ENCODE measurements at places on chromosomes 3 and 15. TPM values are rescaled to one million over a fixed set of nuclear protein-coding genes. Genes with fewer than 3 reads are reported as not detected.

Gene HES1
- polyA plus RNA-seq, result 6.7 TPM

Gene SLC12A1
- not detected for polyA plus RNA-seq

Gene FHIT
- polyA plus RNA-seq, result not detected

Gene CHRD
- 0.09 TPM for polyA plus RNA-seq

Gene ZNF662
- 0.29 TPM for polyA plus RNA-seq

Gene CPNE9
- polyA plus RNA-seq, result not detected

Gene EOMES
- polyA plus RNA-seq, result not detected

Gene LNP1
- polyA plus RNA-seq, result 2.4 TPM

Gene NRG4
- not detected for polyA plus RNA-seq

Gene PLOD2
- 84.0 TPM for polyA plus RNA-seq

Gene GP5
- polyA plus RNA-seq, result 0.16 TPM

Gene POPDC2
- 0.32 TPM for polyA plus RNA-seq

Gene C15orf62
- polyA plus RNA-seq, result not detected

Gene XPC
- 27.6 TPM for polyA plus RNA-seq

Gene THBS1
- 1,711 TPM for polyA plus RNA-seq

Gene P2RY14
- polyA plus RNA-seq, result not detected

Gene ADPRH
- polyA plus RNA-seq, result 0.06 TPM

Gene ANKRD34C
- not detected for polyA plus RNA-seq

Gene AP3B2
- polyA plus RNA-seq, result 0.14 TPM

Gene DZIP1L
- polyA plus RNA-seq, result 10.8 TPM

Gene SAXO2
- polyA plus RNA-seq, result 0.14 TPM

Gene PLA2G4F
- polyA plus RNA-seq, result not detected

Gene HHATL
- polyA plus RNA-seq, result not detected

Gene CFAP100
- not detected for polyA plus RNA-seq

Gene FBXL22
- polyA plus RNA-seq, result 0.70 TPM

Gene THSD4
- polyA plus RNA-seq, result 30.5 TPM

Gene TRIM42
- not detected for polyA plus RNA-seq

Gene CHDH
- 0.19 TPM for polyA plus RNA-seq

Gene SEMA3B
- 29.3 TPM for polyA plus RNA-seq

Gene CFAP20DC
- polyA plus RNA-seq, result 0.96 TPM

Gene ZPLD1
- not detected for polyA plus RNA-seq

Gene LRRIQ4
- polyA plus RNA-seq, result not detected

Gene CCDC191
- polyA plus RNA-seq, result 0.75 TPM

Gene STARD5
- 20.4 TPM for polyA plus RNA-seq

Gene BOC
- 13.6 TPM for polyA plus RNA-seq

Gene GOLGA8N
- polyA plus RNA-seq, result 1.2 TPM

Gene SEMA3F
- polyA plus RNA-seq, result 23.3 TPM

Gene VEPH1
- 30.5 TPM for polyA plus RNA-seq

Gene ATP13A4
- polyA plus RNA-seq, result 0.03 TPM

All from IMR-90 (cell line).